ENCODE measurements at places on chromosomes 1 and 21.

- no peak for DNase-seq
These were observed 255.5 kb upstream of the LRRC7 start for GRCh38 chr1:69312055-69312732.

- DNase-seq: no peak
These were observed 41.5 kb downstream of the SNX27 start for GRCh38 chr1:151653397-151653796.

DNA sequence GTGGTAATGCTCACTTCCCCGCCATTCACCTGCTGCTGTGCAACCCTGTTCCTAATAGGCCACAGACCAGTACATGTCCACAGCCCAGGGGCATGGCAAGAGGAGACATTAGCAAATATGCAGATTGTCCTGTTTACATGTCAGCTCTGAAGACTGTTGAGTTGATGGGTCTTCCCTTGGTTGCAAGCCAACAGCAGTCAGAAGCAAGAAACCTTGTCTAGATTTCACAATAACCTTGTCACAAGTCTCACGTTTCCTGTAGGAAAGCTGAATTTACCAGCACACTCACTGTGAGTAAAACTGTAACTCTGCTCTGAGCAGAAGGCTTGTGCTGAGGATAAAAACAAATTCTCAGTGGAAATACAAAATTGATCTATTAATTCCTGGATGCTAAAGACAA, 195.1 kb downstream of the HLX start:
- no peak for DNase-seq

DNA sequence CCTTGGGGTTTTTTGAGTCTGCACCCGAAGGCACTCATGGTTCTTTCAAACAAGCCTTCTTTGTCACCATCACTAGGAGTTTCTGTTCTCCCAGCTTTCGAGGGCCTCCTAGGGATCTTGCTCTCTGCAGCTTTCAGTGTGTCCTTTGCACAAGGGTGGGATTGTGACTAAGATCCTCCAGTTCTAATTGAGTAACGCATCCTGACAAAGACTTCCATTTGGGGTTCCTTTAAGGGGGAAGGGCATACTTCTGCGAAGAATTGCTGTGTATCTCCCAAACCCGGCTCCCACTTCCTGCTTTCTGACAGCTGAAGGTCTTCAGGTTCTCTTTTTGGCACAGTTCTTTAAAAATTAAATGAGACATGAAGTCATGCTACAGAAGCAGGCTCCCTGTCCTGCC, 139.4 kb downstream of the EDEM3 start:
- DNase-seq: no peak

- no peak for DNase-seq
These were observed 118.1 kb downstream of the CACNA1E start for GRCh38 chr1:181601186-181601950.

DNA sequence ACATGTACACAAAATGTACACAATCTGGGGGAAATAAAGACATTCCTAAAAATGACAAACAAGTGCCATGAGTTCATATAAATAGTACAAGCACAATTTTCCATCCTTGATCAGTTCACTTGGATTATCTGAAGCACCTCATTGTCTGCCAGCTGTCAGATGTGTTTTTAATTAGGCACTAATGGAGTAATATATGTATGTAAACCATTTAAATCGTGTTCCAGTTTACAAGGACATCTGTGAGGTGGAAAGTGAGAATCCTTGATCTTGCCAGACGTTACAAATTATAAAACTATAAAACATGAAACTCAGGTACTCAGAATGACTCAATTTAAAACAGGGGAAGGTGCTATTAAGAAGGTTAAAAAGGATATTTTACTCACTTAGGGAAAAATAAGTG, 1312.2 kb downstream of the PLA2G4A start:
- no peak for DNase-seq

GRCh38 chr1:24827379-24828135, 82.3 kb downstream of the CLIC4 start:
- DNase-seq: no peak

GRCh38 chr1:206839857-206840256, 25.6 kb upstream of the IL20 start:
- DNase-seq: no peak

- DNase-seq: no peak
These were observed 248.1 kb upstream of the RAB4A start for GRCh38 chr1:229022595-229023333.

- DNase-seq: no peak
These were observed 20.0 kb upstream of the KLHDC8A start for GRCh38 chr1:205376739-205377138.

DNA sequence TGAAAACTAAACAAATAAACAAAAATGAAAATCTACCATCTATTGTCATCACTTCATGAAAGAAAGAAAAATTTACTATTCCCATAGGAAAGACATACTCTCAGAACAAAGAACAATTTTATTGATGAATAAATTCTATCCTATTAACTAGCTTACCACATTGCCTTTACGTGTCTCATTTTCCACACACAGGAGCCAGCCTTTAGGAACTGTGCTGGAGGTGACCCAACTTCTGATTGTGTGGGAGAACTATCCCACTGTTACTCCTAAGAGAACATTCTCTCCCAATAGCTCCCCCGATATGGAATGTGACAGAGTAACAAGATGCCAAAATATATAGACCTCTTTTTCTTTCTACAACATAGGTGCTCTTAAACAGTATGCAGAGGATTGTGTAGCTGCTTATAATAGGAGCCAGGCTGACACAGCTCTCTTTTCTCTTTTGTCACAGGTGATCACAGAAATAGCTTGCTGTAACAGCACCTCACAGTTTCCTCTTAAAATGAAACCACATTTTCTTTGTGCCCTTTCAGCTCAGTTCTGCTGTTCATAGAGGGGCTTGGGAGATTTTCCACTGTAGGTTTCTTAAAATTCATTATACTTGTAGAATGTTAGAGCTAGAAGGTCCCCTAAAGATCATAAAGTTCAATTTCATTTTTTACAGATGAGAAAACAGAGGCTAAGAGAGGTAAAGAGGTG, 35.5 kb downstream of the C21orf91 start:
- DNase-seq: no peak

GRCh38 chr1:174963529-174964125, 36.1 kb upstream of the CACYBP start:
- no peak for DNase-seq

DNA sequence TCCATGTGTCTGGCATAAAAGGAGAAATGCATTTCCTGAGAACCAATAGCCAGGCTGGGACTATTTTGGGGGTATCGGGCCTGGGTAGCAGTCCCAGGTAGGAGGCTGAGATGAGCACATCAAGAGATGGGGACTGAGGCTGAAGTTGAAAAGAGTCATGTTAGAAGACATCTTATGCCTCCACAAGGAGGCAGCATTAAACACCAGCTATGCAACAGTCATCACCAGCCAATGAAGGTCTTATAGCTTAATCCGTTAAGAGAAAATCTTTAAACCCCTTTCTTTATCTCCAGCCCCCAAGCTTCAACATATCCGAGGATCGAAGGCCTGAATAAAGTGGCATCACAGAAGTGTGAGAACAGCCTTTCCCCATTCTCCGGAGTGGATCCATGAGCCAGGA, 640.7 kb upstream of the PTBP2 start:
- no peak for DNase-seq

Measured in activated CD8-positive, alpha-beta memory T cell treated with anti-CD3 and anti-CD28 coated beads for 4 hours (primary cell).